ENCODE measurements at places on chromosomes 5 and 9.

DNA sequence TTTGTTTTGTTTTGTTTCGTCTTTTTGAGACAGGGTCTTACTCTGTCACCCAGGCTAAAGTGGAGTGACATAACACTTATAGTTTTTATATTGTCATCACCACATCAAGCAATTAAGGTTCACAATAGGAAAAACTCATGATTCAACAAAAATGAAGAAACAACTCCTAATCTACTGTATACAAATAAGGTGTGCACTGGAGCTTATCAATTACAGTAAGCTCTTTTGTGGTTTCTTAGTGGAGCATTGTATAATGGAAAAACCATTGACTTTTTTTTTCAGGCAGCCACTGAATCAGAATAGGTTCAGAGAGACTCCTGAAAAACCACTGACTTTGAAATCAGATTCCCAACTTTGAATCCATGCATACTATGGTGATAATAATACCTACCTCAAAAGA lies 10.8 kb upstream of the PLIN2 start:
- DNase-seq, result no peak

GRCh38 chr9:17824616-17825264 lies 245.9 kb downstream of the SH3GL2 start:
- DNase-seq, result no peak

DNA sequence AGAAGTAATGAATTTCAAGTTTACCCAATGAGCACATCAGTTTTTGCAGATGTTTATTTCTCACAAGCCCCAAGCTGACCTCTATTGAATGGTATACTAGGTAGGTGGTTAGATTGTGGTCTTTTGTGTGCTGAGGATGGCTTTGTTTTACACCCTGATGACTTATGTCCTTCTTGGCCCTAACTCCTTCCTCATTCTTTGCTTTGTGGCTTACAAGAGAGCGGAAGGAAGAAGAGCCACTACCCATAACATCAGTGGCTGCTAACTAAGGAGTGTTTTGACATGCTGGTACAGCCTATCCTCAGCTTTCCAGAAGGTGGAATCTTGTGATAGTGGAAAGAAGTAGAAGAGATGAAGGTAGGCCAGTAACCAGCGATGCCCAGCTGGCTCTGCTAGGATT lies 85.7 kb upstream of the NTRK2 start:
- no peak for DNase-seq

DNA sequence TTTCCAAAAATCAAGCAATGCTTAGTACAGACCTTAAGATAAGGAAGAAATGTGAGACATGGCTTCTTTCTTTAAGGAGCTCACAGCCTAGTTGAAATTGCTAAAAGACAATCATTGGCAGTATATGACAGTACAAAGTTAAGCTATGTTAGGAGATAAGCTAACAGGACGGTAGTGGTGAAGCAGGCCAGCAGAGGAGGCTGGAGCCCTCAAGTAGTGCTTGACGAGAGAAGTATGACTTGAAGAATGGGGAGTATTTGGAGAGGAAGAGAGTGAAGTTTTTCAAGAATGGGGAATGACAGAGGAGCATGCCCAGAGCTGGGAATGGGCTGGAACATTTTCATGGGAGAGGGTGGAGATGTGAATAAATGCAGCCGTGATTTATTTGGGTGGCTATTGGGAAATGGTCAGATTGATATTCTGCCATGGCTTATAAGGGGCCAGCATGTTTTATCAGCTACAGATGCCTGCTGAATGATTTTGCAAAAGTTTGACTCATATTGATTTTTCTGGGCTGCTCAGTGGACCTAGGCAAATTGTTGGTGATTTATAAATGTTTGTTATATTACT lies 43.7 kb downstream of the LURAP1L start:
- DNase-seq, result no peak

GRCh38 chr9:70406434-70406862 lies 8.0 kb downstream of the KLF9 start:
- DNase-seq, result no peak

GRCh38 chr5:36669015-36669651 lies 62.7 kb downstream of the SLC1A3 start:
- DNase-seq, result no peak

DNA sequence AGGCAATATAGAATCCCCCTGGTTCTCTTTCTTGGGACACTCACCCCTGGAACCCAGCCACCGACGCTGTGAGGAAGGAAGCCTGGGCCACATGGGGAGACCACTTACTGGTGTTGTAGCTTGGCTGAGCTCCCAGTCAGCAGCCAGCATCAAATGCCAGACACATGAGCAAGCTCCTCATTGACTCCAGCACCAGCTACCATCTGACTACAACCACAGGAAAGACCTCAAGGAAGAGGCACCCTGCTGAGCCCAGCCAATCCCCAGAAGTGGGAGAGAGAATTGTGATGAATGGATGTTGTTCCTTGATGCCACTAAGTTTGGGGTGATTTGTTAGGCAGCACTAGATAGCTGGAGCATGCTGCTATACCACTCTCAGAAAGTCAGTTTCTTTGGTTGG lies 36.0 kb downstream of the BNIP1 start:
- no peak for DNase-seq

GRCh38 chr5:164000241-164000640 lies 494.8 kb downstream of the MAT2B start:
- DNase-seq, result no peak

DNA sequence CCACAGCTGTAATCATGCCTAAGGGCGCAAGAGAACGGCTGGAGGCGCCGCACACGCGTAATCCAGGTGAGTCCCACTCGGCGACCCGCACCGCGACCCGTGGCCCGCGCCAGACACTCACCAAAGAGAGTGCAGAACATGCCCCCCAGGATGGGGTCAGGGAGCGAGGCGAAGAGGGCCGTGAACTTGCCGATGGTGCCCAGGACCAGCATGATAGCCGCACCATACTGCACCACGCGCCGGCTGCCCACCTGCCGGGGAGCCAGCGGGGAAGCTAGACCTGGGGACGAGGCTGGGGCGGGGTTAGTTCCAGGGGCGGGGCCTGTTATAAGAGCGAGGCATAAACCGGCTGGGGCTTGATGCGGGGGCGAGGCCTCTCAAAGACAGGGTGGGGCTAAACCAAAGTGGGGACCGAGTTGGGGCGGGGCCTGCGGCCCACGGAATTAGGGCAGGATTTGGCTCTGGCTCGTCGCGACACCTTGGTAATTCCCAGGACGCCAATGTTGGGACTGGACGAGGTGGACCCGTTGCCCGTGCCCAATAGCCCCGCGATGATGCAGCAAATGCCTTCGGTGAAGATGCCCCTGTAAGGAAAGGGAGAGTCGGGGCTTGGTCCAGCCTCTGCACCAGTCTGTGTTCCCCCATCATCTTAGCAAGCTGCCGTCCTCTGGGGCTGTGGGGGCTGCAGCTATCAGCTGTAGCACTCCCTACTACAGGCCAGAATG lies 4.8 kb downstream of the SLC23A1 start:
- no peak for DNase-seq

DNA sequence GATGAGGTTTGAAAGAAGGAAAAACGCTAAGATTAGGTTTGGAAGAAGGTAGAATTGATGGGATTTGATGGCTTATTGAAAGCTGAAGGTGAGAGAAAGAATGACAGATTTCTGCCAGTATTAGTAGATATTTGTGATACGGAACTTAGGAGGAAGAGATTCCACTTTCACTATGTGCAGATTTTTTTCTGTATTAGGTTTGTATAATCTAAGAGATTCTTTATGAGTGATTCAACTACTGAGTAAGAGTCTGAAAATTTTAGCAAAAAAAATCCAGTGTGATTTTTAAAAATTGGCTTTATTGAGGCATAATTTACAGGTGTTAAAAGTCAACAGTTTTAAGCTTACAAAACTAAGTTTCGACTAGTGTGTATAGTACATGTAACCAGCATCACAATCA lies 54.1 kb downstream of the AP3S1 start:
- DNase-seq, result no peak

DNA sequence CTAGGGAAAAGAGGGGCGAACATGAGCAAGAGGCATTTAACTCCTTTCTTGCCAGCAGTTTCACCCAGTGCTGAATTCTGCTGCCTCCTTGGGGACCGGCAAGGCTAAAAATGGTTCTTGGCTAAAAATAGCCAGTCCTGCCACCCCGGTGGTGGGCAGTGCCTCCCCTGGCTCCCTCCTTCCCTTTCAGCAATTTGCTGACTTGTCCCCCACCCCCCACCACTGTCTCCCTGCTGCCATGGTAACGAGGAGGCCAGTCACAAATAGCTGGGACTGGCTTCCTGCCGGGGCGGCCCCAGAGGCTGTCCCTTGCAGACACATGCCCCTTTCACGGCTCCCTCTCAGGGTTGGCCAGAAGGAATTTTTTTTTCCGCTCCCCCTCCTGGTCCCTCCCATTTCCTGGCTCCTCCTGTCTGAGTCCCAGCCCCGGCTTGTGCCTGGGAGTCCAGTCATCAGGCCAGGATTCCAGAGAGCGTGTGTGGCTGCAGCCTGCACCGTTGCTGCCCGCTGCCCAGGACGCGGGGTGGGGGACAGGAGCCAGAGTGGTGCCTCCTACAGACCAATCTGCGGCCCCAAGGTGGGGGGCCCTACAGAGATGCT lies 130.3 kb downstream of the RGS3 start:
- no peak for DNase-seq

GRCh38 chr9:125561509-125562148 lies 145.4 kb downstream of the MAPKAP1 start:
- DNase-seq, result no peak

DNA sequence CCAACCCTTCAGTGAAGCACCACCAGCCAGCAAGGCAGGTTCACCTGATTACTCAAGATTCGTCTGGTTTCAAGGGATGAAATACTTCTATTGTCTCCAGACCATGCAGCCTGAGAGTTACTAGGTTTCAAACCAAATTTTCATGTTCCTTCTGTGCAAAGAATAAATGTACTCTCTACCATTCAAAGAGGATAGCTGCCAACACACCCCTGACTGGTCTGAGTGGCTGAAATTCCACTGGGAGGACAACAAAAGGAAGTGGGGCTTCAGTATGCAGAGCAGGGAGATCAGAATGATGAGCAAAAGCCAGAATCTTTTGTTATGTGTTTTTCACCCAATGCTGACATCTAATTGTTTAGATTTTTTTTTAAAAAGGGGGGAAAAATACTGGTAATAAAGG lies 356.3 kb downstream of the BNC2 start:
- no peak for DNase-seq

- no peak for DNase-seq
Measured at GRCh38 chr5:11251247-11251646, 490.2 kb upstream of the DAP start.

DNA sequence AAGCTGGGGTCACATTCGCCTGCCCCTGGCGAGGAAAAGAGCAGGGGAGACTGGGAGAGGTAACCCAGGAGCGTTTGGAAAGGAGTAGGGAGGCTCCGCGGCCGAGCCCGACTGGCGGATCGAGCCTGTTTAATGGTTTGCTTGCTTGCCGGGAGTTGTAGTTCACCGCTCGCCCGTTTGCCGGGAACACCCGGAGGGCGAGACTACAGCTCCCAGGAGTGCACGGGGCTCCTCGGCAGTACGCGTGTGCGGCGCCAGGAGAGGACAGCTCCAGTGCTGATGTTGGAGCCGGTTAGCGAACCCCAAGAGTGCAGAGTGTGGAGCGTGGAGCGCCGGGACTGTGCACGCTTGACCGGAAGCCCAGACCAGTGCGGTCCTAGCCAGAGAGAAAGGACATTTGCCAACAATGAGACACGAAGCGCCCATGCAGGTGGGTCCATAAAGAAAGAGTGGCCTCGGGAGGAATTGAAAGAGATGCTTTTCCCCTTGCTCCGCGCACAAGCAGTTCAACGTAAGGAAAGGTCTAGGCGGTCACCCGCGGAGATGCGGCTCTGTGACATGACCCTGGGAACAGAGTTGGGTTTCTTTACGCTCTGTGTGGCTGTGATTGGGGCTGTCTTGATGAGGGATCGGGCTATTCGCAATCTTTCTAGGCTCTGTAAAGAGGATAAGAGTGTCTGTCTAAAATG lies at the start of gene RAB3C:
TSS of gene RAB3C (plus strand) at position 273 of the 689 bp plus-strand sequence. CDS start at position 407, 134 bp downstream.
- no peak for DNase-seq

GRCh38 chr5:127849408-127849807 lies 146.2 kb downstream of the CCDC192 start:
- no peak for DNase-seq

Data from stimulated activated CD8-positive, alpha-beta memory T cell treated with anti-CD3 and anti-CD28 coated beads, Interleukin-15, amount 100 ng/mL, for 4 hours (primary cell).